ENCODE measurements at places on chromosomes 4 and X.

DNA sequence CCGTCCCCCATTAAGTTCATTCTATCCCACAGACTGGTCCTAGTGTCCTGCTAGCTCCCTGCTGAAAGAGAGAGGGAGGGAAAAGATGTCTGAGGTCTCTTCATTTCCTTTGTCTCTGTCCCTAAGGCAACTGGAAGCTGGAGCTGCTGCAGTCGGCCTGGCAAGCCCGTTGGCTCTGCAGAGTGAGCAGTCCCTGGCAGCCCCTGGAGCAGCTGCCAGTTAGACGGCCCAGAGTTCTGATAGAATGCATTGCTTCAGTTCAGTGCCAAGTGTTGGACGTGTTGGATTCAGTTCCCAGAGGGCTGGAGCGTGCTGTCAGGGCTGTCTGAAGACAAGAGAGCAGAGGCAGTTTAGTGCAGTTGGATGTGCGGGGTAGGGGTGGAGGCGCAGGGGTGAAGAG, 975 bp downstream of the KCNE5 start:
- DNase-seq = no peak

GRCh38 chr4:52862639-52863161, 583 bp downstream of the RASL11B start:
- no peak for DNase-seq

GRCh38 chrX:43479850-43480249, 176.2 kb upstream of the MAOA start:
- DNase-seq = no peak

DNA sequence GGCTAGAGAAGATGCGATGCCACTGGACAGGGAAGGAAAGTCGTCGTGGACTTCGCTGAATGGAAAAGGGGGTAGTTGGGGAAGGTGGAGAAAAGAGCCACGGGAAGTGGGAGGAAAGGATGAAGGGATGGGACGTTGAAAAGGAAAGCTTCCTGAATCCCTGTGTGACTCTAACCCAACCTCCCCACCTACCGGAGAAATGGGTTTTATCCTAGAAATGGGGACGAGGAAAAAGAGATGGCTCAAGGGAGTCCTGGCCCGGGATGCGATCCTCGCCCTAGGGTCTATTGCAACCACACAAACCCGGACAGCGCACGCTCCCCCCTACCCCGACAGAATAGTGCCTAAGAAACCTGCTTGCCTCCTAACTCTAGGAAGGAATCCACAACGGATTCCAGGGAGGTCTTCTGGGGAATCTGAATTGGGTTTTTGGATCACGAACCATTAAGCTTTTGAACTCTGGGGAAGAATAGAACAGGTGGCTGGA, 738 bp upstream of the TSPAN5 start:
- DNase-seq = no peak

All from COLO829 (cell line).